Activated naive CD8-positive, alpha-beta T cell treated with anti-CD3 and anti-CD28 coated beads, Interleukin-2, amount 50 U/mL, for 16 hours (primary cell): ENCODE measurements at places on chromosomes 4 and X.
A peak's percentile ranks its signal among the peaks of the same experiment; 100 is the strongest.

- no peak for DNase-seq
Observed at GRCh38 chrX:332916-333610, 14.5 kb upstream of the GTPBP6 start.

DNA sequence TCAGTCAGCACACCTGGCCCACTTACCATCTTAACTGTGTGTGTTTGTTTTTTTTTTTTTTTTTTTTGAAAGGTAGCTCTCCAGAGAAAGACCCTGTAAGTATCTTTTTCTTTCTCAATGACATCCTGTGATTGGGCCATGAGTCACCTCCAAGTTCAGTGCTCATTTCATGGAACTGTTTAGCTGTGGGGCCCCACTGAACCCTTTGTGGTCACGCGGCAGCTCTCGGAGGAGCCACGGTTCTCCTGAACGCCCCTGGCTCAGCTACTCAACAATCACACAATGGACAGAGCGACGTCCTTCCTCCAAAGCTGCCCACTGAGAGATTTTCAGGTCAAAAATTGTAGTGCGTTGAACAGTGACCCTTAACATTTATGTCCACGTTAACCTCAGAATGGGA lies 14.2 kb upstream of the IL3RA start:
- no peak for DNase-seq

- no peak for DNase-seq
Observed at GRCh38 chr4:1798580-1799386, 5.7 kb downstream of the FGFR3 start.

DNA sequence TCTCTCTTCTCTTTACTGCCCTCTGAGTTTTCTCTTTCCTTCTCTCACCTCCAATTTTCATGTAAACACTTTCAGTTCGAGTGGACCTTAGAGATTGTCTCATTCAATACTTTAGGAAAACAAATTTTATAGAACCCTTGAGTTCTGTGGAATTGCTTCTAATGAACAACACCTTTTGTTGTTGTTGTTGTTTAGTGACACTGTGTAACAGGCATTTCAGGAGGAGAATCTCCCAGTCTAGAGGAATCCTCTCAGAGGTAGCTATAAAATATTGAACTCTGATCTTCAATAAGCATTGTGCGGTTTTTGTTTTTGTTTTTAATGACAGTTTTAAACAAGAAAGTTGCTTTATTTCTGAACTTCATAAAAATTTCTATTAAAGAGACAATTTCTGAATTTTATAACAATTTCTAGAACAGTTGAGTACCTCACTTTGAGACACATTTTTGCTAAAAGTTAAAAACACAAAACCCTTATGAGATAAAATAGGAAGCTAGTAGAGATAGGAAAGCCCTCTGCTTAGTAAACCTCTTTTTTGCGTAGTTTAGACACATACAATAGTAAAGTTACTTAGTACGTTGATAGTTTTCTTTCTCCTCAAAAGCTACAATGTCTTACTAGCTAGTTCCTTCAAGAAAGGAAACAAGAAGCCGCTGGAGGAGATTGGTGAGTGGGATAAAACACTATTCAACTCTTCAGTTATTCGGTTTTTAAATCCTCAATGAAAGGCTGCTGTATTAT lies 38.8 kb downstream of the CLCN3 start:
- DNase-seq: no peak

- no peak for DNase-seq
Observed at GRCh38 chr4:121098266-121098665, 25.9 kb upstream of the NDNF start.

GRCh38 chr4:130154901-130155300 lies 1058.9 kb downstream of the C4orf33 start:
- no peak for DNase-seq

GRCh38 chr4:13640149-13640940 lies 12.8 kb upstream of the BOD1L1 start:
- DNase-seq: no peak

- no peak for DNase-seq
Observed at GRCh38 chr4:36128689-36129088, 115.6 kb downstream of the ARAP2 start.

DNA sequence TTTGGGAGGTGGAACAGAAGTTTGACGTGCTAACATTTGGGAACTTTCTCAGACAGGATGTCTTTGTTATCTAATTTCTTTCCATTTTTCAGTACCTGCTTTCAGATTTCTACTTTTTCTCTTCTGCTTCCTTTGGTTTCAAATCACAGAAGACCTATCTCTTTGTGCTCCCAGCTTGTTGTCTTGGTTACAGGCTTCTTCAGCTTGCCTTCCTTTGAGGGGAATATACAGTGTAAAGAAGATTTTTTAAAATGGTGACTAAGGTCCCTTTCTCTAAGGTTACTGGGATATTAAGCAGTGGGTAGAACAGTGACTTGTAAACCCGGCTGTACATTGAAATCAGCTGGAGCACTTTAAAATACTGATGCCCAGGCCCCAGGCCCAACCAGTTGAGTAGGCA lies 48.0 kb downstream of the TMEM164 start:
- no peak for DNase-seq

DNA sequence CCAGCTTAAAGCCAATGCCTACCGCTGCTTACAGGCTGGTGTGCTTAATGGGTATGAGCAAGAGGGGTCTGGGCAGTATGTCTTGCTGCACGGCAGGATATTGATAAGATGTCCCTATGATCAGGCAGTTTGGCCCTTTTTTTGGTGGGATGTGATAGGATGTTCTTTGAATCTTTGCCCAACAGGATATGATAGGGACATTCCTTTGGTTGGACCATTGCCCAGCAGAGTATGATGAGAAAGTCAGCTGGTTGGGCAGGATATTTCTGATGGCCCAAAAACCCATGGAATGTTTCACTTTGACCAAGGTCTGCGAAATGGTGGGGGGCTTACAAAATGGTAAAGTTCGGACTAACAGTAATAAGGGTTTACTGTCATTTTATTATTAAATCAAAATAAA lies 1060.6 kb downstream of the STIM2 start:
- DNase-seq: no peak

- no peak for DNase-seq
Observed at GRCh38 chr4:95761871-95762270, 78.0 kb upstream of the PDHA2 start.

GRCh38 chr4:183863155-183863825 lies 41.8 kb upstream of the STOX2 start:
- no peak for DNase-seq

GRCh38 chrX:138723301-138723700 lies 11.8 kb upstream of the FGF13 start:
- no peak for DNase-seq

DNA sequence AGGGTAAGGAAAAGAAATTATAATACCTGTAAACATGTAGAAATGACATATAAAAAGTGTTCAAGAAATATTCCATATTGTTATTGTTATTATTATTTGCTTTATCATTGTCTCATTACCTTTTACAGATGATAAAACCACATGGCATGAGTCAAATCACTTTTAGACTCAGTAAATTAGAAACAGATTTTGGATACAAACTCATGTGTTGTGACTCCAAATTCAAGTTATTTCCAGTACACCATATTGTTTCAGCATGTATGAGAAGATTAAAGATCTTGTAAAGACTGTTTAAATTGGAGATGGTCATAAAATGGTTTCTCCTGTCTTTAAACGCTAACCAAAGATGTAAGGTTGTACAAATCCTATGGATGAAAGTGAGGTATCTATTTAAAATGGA lies 18.1 kb downstream of the PPP1R2C start:
- no peak for DNase-seq

- DNase-seq: peak; percentile 11
Observed at GRCh38 chrX:65706041-65706828, 38.8 kb downstream of the MSN start.

GRCh38 chr4:38567457-38567856 lies 96.5 kb upstream of the KLF3 start:
- no peak for DNase-seq

DNA sequence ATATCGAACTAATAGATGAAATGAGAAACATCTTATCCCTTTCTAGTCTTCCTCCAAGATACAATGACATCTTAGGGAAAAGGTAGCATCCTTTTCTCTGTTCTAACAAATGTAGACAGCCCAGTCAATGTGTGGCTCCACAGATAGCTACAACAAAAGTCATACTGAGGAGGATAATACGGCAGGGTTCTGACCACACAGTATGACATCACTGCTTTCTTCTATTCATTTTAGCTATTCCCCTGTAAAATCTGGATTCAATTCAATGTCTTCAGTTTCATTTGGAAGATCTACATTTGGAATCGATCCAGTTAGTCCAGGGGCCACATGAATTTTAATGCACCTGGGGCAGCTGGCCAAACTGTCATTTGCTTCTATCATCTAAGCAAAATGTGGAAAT lies 51.4 kb downstream of the ENOX2 start:
- DNase-seq: no peak

GRCh38 chrX:71053217-71053621 lies 14.9 kb downstream of the SNX12 start:
- DNase-seq: no peak

GRCh38 chrX:55074851-55075467 lies at the start of gene PAGE2B:
Gene PAGE2B, plus strand, starts transcription at chrX:55075030. Its CDS starts 1,012 bp downstream, at chrX:55076042.
- no peak for DNase-seq

DNA sequence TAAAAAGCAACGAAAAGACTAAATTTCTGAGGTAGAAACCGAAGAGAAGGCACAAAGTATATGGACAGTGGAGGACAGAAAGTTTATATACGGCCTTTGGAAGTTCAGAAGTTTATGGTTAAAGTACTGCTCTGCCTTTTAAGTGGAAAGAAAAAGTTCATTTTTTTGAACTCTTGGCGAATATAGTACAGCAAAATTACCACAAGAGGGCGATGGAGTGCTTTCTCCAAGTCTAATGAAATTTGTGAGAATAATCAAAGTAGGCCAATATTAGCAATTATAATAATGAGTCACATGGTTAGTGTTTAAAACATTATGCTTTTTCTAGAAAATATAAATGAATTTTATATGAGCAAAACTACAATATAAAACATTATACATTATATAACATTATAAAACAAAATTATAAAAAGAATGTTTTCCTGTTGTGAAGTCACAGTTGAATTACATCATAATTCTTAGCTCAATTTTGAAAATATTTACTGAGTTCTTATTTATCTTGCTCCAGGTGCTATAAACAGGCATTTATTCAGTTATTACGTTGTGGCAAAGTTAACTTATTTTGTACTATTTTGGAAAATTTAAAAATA lies 136.2 kb upstream of the BMPR1B start:
- no peak for DNase-seq
